Omental fat pad (tissue), 4 donors: ENCODE measurements at places on chromosomes 7 and 10.

- DNase-seq: no peak
Measured at GRCh38 chr7:102044984-102045673, 227.7 kb downstream of the CUX1 start.

DNA sequence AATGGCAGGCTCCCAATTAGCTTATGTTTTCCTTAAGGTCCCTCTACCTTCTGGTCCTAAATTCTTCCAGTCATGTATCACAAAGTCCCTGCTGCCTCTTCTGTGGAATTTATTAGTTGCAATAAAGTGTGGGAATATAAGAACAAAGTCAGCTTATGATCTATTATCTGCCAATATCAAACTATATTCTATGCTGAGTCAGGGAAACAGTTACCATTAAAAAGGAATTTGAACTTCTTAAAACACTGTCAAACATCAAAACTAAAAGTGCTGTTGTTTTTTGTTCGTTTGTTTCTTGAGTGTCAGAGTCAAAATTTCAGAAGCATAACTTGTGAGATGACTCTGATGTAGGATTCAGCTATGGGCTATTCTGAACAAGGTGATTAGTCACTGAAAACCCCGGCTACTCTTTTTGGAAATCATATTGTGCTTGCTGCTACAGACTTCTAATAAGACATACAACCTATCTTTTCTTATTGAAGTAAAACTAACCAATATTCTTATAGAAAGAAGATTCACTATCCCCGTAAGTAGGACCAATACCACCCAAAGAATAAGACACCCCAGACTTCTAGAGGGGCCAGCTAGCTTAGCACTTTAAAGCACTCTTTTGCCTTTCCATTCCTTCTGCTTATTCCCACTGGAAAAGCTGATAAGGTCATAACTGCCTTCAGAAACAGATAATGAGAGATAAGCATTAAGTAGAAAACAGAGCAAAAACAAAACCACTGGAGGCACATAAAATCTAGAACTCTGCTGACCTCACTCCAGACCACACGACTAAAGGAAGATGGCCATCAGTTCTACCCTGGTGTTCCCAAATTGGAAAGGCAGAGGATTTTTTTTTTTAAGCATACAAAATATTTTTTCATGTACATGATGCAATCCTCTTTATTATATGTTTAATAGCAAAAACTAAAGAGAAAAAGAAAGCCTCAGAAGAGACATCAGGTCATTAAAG lies 370.6 kb downstream of the PARD3 start:
- no peak for DNase-seq

- DNase-seq: no peak
Measured at GRCh38 chr7:39336442-39336841, 229.8 kb upstream of the YAE1 start.

GRCh38 chr7:83534488-83534887 lies 114.5 kb downstream of the SEMA3E start:
- no peak for DNase-seq

- DNase-seq: no peak
Measured at GRCh38 chr7:90552521-90552920, 43.6 kb upstream of the CDK14 start.

GRCh38 chr10:125533866-125534265 lies 149.1 kb downstream of the TEX36 start:
- DNase-seq: no peak

DNA sequence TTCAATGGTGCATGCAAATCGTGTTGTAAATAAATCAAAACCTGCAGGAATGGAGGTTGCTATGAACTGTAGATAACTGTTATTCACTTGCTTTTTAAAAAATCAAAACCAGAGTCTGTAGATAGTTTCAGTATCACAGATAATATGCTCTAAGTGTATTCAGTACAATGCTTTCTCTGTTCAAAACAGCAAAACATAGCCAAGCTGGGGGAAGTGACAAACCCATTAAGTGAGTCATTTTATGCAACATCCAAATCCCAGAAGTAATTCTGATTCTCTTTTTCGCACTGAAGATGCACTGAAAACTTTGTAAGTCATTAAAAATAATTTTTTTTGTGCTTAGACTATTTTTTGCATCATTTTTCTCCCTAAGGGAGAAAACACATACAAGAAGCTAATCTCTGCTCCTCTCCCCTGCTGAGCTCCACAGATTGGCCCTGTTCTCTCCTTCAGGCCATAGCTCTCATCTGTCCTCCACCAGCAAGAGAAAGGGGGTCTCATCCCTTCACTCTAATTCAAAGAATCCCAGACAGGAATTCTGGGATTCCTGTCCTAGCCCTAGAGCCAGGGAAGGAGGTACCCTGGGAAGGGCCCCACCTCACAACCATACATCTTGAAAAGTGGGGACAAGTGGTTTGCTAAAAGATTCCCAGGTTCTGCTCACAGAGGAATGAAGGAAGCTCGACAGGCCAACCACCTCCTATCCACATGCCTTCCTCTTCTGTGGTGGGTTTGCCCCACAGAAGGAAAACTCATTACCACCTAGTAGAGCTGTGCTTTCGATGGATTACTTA lies 4.9 kb downstream of the PRTFDC1 start:
- DNase-seq: no peak

- no peak for DNase-seq
Measured at GRCh38 chr10:69360485-69361302, 56.0 kb downstream of the TACR2 start.

GRCh38 chr10:95408148-95408960 lies 117.6 kb upstream of the PDLIM1 start:
- no peak for DNase-seq

- no peak for DNase-seq
Measured at GRCh38 chr10:50416181-50416824, 165.0 kb upstream of the ASAH2 start.

DNA sequence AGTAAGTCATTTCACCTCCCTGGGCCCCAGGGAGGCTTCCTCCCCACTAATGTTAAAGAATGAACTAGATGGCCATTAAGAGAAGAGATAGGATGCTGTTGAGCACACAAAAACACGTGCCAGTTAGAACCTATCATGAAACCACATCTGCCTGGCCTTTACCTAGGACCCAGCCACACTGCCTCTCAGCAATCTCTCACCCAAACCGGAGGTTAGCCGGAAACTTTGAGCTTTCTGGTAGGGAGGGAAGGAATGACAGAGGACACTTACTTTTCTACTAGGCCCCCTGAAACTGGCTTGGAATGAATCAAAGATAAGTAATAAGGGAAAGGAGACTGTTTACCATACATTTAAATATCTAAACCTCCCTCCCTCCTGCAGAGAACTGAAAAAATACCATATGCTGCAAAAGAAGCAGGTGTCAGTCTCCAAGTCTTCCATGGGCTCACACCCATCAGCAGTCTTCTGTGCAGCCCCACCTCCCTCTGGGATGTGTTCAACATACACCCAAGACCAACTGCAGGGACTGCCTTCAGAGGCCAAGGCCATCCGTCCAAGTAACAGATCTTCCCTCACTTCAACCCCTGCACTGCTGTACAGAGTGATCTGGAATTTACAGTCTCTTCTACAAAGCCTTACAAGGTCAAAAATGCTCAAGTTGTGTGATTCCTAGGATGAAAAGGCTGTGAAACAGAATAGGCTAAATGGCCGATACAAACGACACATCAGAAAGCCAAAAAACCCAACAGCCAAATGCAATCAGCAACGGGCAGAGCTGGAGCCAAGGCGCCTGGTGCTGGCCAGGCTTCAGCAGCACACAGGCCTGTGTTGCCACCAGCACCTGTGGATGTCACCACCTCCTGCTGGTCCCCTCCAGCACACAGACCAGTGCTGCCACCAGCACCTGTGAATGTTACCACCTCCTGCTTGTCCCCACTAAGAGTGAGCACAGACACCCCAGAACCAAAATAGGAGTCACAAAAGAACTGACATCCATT lies 42.4 kb downstream of the SORBS1 start:
- DNase-seq: no peak

- no peak for DNase-seq
Measured at GRCh38 chr7:51123322-51124019, 193.1 kb downstream of the COBL start.

DNA sequence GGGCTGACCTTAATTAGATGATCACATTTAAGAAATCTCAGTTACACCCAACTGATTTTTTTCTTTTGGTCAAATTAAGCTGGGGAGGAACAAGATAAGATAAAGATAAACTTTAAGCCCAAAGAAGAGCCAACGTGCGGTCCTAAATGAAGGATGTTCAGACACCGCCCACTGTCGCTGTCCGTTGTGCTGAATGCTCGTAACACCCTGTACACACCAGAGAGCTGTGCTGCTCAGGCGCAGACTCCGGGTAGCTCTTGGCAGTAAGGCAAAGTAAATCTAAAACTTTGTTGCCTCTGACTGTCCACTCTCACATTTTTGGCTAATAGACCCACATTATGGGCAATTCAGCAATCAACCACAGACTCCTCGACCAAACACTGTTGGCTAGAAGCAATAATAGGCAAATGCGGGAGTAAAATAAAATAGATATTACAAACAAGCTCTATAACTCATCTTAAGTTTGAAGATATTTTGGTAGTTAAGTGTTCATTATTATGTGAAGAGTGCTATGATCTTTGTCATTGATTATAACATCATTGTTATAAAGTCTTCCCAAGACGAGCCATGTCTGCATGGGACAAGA lies 57.1 kb downstream of the PLPP4 start:
- no peak for DNase-seq

GRCh38 chr10:123459371-123460091 lies 206.6 kb upstream of the GPR26 start:
- no peak for DNase-seq

GRCh38 chr7:95411036-95411435 lies 14.9 kb upstream of the PON3 start:
- no peak for DNase-seq

GRCh38 chr10:1119501-1119900 lies 63.3 kb downstream of the WDR37 start:
- DNase-seq: no peak

GRCh38 chr7:45470031-45470430 lies 104.1 kb upstream of the ADCY1 start:
- no peak for DNase-seq

DNA sequence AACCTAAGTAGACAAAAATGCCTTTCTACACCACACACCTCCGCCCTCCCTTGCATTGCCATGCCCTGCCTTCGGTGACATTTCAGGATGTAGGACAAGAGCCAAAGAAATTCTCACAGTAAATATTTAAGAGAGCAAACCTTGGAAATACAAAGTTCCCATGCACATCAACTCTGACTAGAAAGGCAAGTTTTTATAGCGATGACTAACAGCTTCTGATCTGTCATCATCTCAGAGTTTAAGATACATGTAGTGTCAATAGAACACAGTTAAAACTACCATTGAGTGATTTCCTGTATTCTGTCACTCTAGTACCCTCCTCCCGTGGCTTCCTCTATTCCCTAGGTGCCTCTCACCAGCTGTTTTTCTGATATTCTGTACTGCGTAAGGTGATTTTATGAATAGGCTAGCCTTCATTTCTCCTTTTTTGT lies 20.7 kb downstream of the SLC16A9 start:
- no peak for DNase-seq

GRCh38 chr7:3591944-3592343 lies 290.9 kb downstream of the SDK1 start:
- no peak for DNase-seq

DNA sequence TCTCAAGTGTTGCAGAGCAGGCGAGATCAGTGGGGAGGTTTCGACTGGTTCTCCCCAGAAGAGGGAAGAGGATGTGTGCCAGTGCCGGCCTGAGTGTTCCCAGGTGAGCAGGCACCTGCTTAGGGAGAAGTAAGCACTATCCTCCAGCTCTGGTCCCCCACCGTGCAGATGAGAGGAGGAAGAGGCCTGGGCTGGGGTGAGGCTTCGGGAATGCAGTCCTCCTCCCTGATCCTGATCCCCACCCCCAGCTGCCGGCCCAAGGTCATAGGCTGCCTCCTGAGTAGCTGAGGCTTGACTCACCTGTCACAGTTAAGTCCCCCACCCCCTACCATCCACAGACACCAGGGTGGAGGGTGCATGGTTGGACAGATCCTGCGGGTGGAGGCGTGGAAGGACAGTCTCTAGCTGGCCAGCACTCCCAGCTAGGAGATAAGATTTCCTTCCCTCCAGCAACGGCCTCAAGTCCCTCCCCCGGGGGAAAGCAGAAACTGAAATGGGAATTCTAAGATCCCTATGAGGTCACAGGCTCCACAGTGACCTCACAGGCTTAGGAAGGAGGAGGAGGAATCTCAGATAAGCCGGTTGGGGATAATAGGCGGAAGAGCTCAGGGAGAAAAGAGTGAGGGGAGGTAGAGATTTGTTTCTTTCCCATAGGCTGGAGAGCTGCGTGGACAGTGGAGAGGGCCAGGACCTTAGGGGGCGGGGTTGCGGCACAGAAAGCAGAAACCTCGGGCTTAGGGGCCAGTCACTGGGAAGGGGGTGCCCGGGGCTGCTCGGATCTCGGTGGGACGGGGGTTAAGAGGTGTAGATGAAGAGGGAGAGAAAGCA lies 1.0 kb downstream of the LRCH4 start:
- no peak for DNase-seq

- DNase-seq: no peak
Measured at GRCh38 chr7:92729172-92729571, 107.2 kb downstream of the CDK6 start.

DNA sequence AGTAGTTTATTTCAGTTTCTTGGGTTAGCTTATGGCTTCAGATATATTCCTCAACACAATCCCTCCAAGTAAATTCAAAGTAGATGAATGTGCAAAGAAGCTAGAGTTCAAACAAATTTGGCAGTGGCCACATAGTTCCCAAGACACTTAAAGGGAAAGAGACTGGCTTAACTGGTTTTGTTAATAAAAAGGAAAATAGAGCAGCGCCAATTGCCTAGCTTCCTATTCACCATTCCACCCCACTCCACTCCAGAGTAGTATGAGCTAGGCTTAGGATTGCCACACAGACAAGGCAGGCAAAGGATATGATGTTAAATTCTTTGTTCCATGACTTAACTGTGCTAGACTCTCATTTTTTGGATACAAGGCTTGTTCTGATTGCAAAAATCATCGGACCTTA lies 2.0 kb downstream of the XRCC2 start:
- DNase-seq: no peak

DNA sequence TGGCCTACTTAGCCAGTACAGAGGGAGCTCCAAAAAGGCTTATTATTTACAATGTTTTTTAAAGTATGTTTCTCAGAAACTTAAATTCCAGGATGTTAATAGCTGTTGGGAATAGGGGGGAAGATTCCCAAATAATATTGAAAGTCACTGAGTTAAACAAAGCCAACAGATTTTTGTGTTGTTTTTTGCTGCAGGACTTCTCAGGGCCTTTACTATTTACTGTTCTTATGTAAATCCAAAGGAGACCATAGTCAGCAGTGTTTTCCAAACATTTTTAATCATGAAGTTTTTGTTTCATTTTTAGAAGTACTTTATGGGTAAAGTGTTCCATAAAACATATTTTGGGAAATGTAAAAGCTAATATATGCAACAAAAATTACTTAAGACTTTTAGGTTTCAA lies 100.4 kb upstream of the GSDME start:
- DNase-seq: no peak
